Activated CD8-positive, alpha-beta memory T cell treated with anti-CD3 and anti-CD28 coated beads for 48 hours (primary cell): ENCODE measurements at places on chromosomes 16 and 17.

DNA sequence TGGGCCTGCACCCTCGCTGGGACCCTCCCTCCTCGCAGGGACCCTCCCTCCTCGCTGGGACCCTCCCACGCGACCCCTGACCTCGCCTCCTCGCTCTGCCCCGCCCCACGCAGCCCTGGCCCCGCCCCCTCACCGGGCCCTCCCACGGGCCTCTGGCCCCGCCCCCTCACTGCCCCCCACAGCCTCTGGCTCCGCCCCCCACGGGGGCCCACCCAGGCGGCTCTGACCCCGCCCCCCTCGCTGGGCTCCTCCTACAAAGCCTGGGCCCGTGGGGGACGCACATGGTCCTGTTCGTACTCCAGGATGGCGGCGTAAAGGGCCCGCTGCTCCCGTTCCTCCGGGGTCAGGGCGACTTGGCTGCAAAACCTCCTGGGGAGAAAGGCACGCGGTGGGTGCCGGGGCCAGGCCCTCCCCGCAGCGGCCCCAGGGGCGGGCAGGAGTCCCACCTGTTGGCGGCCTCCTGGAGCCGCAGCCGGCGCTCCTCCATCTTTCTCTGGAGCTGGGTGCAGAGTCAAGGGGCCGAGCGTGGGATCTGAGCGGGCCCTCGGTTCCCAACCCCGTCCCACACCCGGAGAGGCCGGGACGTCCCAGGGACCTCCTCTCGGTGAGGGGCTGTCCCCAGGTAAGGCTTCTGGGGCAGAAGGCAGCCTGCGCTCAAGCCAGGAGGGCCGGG is 9.0 kb downstream of the VPS9D1 start:
- peak; percentile 67 for DNase-seq

DNA sequence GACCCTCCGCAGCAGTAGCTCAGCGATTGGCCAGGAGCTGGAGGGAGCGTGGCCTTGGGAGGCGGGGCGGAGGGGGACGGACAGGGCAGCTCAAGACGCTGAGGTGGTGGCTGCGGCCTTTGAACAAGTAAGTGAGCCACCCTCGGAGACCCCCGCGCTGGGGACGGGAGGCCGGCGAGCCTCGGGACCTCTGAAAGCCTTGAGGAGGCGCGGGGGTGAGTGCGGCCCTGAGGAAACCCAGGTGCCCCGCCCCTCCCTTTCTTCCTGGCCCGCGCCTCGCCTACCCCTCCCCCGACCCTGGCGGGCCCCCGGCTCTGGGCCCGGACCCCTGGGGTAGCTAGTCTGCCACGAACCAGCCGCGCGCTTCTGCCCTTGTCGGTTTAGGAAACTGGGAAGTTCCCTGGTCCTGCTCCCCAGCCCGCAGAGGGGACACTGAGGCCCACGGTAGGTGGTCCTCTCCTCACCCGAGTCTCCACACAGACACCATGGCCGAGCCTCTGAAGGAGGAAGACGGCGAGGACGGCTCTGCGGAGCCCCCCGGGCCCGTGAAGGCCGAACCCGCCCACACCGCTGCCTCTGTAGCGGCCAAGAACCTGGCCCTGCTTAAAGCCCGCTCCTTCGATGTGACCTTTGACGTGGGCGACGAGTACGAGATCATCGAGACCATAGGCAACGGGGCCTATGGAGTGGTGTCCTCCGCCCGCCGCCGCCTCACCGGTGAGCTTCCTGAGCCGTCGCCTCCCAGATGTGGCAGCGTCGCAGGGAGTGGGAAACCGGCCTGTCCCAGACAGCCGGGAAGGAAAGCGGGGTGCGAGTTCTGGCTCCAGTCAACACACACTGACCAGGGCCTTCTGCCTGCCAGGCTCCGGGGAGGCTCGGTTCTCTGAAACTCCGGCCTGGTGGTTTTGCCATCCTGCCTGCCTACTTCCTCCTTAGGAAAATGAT is at the start of gene MAPK7:
Gene MAPK7 (plus strand): TSS at position 83 of the 945 bp plus-strand sequence. CDS start 403 bp downstream, at position 486.
- no peak for DNase-seq

DNA sequence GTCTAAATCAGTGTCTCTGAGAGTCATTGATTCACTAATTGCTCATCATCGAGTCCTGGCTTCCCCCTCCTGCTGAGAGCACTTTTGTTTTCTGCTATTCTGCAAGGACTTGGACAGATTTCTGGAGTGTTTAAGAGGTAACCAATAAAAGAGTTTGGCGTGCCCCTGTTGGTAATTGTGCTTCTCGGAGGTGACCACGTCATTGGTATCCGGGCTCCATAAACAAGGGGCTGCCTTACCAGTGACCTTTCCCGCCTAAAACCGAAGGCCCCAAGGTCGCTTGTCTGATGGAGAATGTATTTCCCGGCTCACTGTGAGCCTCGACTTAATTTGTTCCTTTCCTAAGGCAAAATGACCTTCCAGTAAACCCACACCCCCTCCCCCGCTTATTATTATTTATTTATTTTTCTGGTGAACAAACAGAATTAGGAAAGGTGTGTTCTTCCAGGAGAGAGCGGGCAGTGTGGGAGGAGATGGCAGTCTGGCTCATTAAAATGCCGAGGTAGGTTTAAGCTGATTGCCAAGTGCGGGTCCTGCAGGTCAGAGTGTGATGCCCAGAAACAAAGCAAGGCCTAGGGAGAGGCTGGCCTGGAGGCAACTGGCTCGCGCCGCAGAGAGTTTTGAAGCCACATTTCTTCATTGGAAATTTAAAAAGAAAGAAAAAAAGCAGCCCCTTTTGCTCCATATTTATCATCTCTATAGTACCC is 30.2 kb downstream of the MSI2 start:
- no peak for DNase-seq

GRCh38 chr17:32593003-32593402 is 106.2 kb downstream of the CDK5R1 start:
- DNase-seq, result no peak

DNA sequence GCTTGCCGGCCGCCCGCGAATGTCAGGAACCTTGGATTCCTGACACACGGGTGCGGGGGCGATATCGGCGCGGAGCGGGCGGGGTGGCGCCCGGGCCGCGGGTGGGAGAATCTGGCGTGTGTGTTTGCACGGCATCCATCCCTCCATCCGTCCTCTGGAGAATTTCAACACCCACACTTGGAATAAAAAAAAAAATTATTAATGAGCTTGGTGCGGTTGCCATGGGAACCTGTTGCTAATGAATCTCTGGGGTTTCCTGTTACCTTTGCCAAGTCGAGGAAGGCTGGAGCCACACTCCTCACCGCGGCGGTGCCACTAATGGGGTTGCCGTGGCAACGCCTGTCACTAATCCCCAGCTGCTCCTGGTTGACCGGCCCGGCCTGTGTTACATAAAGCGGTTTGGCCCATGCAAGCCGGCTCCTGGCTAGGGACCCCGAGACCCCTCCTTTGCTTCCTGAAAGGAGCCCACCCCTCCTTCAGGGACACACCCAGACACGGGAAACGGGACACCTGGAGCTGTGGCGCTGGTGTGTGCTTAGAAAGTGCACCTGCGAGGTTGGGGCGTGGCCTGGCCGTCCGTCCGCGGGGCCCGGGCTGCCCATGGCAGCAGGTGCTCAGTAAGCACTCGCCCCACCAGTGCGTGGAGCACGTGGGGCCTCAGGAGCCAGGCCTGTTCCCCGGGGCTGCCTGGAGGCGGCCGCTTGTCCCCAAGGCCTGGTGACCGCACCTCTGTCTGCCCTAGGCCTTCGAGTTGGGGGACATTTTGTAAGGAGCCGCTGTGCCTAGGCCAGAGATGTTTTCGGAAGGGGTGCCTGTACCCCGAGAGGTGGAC is 14.6 kb downstream of the CACNA1H start:
- DNase-seq, result no peak

GRCh38 chr16:51638339-51639135 is 487.5 kb upstream of the SALL1 start:
- no peak for DNase-seq

DNA sequence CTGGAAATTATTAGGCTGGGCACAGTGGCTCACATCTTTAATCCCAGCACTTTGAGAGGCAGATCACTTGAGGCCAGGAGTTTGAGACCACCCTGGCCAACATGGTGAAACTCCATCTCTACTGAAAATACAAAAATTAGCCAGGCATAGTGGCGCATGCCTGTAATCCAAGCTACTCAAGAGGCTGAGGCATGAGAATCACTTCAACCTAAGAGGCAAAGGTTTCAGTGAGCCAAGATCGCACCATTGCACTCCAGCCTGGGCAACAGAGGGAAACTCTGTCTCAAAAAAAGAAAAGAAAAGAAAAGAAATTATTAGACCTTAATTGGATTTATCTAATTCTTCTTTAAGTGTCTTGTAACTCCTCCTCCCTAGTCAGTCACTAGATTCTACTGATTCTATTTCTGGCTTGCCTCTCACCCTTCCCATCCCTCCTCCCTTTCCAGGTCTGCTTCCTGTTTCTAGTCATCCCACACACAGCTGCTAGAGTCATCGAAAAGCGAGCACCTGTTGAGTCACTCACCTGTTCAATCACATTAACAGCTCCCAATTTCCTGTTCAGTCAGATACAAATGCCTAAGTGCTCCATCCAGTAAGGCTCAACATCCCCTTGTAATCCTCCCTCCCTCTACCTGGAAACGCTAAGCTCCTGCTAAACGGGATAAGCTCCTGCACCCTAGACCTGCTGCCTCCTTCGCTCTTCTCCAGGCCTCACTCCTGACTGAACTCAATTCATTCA is 34.6 kb downstream of the ERN1 start:
- no peak for DNase-seq

GRCh38 chr16:53784291-53784690 is 80.3 kb downstream of the FTO start:
- DNase-seq, result no peak

- no peak for DNase-seq
These were observed 33.1 kb upstream of the CCL22 start for GRCh38 chr16:57325458-57325857.

GRCh38 chr17:36529121-36529520 is 5.5 kb downstream of the MYO19 start:
- no peak for DNase-seq

DNA sequence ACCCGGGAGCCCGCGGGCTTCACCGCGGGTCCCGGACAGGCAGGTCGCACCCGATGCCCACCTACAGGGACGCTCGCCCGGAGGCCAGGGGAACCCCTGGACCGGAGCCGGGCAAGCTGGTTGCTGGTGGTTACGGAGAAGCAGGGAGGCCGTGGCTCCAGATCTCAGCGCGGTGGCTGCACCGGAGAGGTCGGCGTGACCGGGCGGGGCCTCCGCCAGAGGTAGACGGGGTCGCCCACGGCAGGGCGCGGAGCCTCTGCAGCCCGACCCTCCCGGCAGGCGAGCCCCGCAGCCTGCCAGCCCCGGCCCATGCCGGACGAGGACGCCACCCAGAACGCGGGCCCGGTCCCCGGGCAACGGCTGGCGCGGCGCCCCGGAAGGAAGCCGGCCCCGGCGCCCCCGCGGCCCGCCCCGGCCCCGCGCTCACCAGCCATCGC is 341 bp downstream of the PCYT2 start:
- no peak for DNase-seq

DNA sequence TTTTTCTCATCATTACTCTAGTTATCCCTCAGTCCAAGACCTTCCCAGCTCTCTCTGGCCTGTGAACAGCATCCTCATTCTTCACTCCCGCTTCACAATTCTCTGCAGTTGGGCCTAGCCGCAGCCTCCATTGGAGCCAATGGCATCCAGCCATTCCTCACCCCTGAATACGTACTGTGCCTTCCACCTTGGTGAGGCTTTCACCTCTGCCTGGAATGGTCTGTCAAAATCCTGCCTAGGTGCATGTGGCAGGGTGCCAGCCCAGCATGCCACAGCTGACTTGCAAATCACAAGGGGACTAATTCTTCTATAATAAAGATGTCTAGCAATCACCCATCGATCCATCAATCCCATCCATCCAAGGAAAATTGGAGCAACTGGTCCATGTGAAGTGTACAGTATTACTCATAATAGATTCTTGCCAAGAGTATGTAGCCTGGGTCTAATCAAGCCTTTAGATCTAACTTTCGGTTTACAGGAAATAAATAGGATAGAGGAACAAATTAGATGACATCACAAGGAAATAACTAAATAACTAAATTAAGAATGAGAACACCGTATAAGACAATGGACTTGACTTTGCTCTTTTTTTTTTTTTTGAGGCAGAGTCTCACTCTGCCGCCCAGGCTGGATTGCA is 5.1 kb upstream of the CX3CL1 start:
- no peak for DNase-seq

GRCh38 chr16:23516366-23517137 is 6.3 kb upstream of the GGA2 start:
- DNase-seq, result no peak

GRCh38 chr17:6668727-6669425 is 17.3 kb downstream of the C17orf100 start:
- no peak for DNase-seq

DNA sequence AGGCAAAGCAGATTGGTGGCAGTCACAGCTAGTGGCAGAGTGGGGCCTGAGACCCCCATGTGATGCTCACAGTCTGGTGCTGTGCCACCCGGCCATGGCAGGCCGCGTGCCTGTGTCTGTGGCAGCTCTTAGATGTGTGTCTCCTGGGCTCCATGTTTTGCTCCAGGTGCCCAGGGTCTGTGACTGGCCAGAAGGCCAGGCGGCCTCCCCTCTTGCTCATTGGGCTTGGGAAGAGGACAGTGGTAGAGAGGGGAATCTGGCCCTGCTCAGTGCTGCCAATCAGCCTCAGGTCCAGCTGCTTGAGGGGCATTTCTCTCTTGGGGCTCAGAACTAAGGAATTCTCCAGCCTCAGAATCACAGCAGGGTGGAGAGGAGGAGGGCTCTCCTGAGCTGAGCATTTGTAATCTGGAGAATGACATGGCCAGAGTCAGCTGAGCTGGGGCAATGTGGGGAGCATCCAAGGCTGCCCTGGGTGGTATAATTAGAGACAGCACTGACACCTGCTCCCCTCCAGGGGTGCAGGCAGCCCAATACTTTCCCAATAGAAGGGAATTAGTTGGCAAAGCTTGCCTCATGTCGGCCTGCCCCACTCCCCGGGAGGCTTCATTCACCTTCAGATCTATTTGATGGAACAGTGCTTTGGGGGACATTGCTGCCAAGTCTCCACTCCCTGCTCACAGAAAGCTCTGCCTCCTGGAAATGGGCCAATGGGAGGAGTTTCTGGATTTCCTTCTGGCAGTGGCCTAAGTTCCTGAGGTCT is 2.7 kb upstream of the LASP1NB start:
- DNase-seq, result no peak

DNA sequence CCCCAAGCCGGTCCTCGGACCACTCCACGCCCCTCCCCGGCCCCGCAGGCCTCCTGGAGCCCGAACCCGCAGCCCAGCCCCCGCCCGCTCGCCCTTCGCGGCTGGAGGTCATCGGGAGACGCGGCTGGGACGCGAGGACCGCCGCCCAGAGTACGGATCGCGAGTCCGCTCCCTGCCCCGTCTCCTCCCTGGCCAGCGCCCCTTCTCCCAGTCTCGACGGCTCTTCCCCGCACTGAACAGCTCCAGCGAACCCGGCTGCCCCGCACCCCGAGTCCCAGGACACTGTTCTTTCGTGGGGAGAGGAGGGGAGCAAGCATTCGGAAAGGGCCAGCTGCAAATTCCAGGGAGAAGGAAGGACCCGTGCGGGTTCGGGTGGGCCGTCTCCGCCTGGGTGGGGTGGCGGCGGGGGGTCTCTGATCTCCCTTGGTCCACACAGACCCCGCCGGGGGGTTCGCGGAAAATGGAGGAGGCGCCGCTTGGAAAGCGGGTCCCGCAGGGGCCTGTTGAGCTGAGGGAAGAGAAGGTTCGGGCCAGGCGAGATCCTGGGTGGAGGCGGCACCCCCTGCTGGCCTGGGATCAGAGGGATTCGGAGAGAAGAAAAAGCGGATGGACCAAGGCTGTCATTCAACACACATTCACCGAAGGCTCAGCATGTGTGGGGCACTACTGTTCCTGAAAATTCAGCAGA is 632 bp upstream of the RTN4RL1 start:
- DNase-seq, result no peak
